ENCODE measurements at places on chromosomes 3 and 15.

DNA sequence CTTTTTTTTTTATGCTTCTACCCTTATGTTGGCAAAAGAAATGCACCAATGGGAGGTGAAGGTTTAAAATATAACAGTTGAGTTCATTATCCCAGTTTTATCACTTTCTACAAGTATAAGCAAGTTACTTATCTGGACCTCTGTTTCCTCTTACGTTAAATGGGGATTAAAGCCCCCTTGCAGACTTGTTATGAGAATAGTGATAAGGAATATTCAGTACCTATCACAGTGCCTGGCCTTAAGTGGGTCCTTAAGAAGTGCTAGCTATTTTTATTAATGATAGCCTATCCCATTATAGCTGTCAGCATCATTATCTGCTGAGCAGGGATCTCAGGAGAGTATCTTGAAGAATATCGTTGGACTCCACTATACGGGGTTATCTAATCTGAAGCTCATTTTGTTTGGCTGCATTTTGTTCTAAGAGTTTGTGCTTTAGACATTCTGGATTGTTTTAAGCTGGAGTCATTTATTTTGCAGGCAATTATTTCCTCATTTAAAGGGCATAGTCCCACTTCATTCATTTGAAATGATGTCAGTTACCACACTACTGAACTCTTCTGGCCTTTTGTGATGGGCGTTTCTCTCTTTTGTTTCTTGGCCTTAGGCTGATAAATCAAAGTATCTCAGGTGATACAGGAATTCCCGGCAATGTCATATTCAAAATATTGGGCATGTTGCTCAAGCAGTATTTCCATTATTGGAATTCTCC is 28.8 kb downstream of the RAB8B start:
- DNase-seq, result no peak

GRCh38 chr3:111691293-111691909 is 96.3 kb upstream of the ZBED2 start:
- no peak for DNase-seq

DNA sequence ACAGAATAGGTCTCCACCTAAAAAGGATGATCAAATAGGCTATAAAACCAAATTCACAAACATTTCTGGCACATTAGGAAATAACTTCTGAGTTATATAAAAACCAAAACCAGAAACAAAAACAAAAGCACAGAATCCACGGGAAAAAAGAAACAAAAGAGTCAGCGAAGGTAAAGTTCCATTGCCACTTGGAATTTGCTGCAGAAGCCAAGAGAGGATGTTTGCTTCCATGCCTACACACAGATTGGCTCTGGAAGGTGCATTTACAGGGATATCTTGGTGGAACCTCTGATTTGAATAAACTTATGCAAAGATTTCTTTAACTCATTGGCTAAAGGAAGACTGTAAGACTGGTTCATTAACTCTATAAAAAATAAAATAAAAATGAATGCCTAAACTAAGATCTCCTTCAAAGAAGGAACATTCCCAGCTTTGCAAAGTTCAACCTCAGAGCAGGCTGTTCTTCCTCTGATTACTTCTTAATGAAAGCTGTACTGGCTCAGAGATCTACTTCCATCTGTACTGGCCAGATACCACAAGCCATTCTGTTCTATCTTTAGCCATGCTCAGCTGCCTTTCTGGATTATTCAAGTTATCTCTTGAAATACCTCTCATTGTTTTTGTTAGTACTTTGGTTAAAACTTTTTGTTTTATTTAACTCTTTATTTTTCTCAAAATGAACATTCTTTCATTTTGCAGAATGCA is 537.5 kb upstream of the CCDC54 start:
- no peak for DNase-seq

- no peak for DNase-seq
Measured at GRCh38 chr15:45179221-45179985, 8.4 kb downstream of the SHF start.

DNA sequence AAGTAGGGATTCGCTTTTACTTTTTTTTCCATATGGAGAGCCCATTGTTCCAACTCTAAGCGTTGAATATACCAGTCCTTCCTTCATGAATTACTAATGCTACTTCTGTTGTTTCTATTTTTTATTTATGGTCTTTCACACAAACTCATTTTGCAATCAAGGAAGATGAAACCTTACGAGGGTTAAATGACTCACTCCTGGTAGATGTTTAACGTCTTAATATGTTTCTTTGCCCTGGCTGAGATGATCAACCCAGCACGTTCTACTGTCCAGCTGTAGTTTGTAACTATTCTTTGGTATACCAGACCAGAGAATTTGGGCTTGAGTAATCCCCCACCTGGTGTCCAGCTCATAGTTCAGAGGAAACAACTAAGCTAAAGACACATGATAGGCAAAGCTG is 23.1 kb downstream of the CDCP1 start:
- DNase-seq, result no peak
